ENCODE measurements at places on chromosomes 16 and 17.
A peak's percentile ranks its signal among the peaks of the same experiment; 100 is the strongest.

- DNase-seq = peak; percentile 78
These were observed 9.5 kb upstream of the AMZ2 start for GRCh38 chr17:68238164-68238870.

- no peak for DNase-seq
These were observed 4.0 kb upstream of the CDK5R1 start for GRCh38 chr17:32482568-32483320.

- no peak for DNase-seq
These were observed 522 bp upstream of the VEZF1 start for GRCh38 chr17:57988301-57989250.

GRCh38 chr17:14381606-14382005, 80.7 kb downstream of the HS3ST3B1 start:
- DNase-seq = no peak

- no peak for DNase-seq
These were observed 507 bp downstream of the DYNLRB2 start for GRCh38 chr16:80541306-80541694.

DNA sequence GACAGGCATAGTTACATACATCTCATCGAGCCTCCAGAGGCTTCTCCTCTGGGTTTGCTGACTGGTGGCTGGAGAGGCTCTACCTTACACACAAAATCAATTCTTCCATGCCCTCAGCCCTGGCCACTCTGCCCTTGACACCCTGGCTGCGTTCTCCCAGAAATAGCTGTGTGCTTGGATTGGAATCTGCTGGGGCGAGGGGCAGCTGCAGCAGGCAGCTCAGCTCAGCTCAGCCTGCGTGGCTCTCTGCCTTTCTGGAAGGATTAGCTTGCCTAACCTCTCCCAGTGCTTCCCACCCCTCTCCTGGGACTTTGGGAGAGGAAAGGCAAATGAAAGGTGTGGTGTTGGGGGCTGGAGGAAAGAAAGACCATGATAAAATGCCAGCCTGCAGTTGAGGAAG, 216.1 kb downstream of the ENGASE start:
- DNase-seq = no peak

GRCh38 chr17:41707803-41708669, 4.1 kb upstream of the GAST start:
- DNase-seq = no peak

- DNase-seq = no peak
These were observed 287.2 kb upstream of the HSBP1 start for GRCh38 chr16:83520596-83520995.

GRCh38 chr16:11198828-11199227, 57.2 kb downstream of the SOCS1 start:
- DNase-seq = no peak

DNA sequence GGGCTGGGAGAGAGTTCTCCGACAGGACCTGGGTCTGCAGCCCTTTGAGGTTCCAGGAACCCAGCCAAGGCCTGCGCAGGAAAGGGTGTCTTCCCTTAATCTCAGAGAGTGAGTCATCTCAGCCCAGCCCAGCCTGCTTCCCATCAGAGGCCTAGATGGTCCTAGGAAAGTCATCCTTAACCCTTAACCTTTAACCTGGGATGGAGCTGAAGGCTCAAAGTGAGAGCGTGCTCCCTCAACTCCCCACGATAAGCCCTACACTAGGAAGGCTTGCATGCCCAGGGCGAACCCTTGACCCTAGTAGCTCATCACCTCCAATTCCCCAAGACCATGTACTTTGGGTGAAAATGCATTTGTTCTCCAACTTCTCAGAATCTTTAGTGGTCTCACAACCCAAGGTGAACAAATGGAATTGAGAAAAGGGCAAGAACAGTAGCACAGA, 4.8 kb upstream of the ATXN7L3 start:
- no peak for DNase-seq

GRCh38 chr16:30902029-30902972, 5.9 kb downstream of the CTF1 start:
- DNase-seq = peak; percentile 60
